ENCODE measurements at places on chromosomes 6 and 20.

- peak; percentile 35 for DNase-seq
Observed at GRCh38 chr6:89999154-89999553, 104.9 kb downstream of the GJA10 start.

- no peak for DNase-seq
Observed at GRCh38 chr6:125959041-125959440, 2.5 kb downstream of the HINT3 start.

DNA sequence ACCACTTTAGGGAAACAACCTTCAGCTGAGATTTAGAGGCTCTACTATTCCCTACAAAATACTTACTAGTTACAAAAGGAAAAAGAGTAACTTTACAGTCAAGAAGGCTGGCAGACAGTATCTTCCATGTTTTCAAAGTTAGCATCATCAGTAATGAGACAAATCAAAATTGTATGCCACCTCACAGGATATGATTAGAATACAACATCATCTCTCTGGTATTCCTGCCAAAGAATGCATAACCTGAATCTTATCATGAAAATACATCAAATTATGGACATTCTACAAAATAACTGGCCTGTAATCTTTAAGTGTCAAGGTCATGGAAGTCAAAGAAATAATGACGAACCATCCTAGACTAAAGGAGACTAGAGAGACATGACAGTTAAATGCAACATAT is 38.4 kb downstream of the CDK5RAP1 start:
- DNase-seq = no peak

GRCh38 chr6:121393731-121394505 is 41.5 kb upstream of the GJA1 start:
- no peak for DNase-seq

DNA sequence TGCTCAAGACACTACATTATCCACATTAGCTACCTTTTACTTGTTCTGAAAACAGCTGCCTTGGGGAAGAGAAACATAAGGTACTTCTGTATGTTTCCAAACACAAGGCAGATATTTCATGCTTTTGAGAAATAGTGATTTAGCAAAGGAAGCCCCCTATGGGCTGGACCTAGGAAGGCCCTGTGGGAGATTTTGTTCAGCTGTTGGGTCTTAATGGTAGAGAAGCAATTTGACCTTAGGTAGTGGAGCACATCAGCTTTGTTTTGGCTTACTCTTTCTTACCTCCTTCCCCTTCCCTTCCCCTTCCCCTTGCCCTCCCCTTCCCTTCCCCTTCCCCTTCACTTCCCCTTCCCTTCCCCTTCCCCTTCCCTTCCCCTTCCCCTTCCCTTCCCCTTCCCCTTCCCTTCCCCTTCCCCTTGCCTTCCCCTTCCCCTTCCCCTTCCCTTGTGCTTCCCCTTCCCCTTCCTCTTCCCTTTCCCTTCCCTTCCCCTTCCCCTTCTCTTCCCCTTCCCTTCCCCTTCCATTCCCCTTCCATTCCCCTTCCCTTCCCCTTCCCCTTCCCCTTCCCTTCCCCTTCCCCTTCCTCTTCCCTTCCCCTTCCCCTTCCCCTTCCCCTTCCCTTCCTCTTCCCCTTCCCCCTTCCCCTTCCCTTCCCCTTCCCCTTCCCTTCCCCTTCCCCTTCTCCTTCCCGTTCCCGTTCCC is 84.6 kb downstream of the ANKS1A start:
- no peak for DNase-seq

DNA sequence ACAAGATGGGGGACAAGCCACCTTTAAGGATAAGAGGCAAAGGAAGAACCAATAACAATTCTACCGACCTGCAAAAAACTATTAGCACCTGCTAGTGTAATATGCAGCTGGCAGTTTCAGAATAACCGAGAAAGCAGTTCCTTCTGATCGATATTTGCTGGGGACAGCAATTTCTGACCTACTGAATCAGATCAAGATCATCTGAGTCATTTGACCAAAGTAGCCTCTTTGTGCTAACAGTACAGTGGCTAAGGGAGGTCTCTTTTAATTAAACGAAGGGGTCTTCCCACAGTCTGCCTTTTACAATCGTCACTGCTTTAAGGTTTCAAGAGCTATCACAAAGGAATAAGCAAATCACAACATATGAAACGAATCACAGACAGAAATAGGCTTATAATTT is 318.9 kb downstream of the BTBD9 start:
- DNase-seq = no peak

DNA sequence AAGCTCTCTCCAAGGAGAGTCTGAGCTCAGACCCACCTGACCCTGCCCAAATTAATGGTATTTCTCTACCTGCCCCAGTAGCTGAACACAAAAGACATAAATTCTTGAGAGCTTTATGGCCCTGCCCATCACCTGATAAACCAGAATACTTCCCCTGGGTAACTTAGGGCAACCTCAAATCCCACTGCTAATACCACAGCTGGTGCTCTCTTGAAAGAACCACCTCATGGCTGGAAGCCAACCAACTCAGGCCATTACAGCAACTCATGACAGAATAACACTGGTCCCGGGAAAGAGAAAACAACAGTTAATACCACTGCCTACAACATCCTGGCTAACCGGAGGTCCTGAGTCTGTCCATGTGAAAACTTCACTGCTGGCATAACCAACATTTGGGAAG is 328.6 kb downstream of the NKAIN2 start:
- no peak for DNase-seq

DNA sequence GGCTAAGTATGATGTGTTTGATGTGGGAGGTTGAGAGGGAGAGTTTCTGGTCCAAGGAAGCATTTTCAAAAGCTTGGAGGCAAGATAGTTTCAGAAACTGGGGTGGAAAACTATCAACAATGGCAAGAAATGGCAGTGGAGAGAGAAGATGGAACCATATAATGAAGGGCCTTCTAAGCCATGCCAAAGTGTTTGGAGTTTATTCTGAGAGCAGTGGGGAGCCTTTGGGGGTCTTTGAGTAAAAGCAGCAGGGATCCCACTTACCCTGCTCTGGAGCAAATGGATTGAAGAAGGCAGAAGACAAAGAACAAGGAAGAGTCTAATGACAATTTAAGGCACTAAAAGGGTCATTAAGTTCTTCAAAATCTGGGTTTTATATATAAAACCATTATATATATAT is 538.9 kb downstream of the UTRN start:
- DNase-seq = no peak

DNA sequence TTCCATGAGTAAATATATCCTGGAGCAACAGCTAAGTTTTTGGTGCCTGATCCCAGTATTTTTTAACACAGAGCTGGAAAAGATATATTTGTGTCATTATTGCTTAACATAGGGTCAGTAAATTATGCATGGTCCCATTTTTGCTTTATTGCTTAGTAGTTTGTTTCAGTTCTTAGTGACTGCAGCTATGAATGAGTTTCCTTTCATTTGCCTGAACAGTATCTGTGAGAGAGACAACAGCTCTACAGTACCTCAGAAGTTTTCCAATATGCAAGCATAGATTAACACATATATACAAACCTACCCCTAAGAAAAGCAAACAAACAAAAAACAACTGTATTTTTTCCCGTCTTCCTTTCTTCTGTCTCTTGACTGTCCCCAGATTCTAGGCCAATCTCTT is 160.3 kb downstream of the MEI4 start:
- DNase-seq = no peak

GRCh38 chr20:50987493-50988210 is 29.0 kb downstream of the MOCS3 start:
- peak; percentile 50 for DNase-seq

GRCh38 chr6:143396497-143397226 is 53.8 kb downstream of the ADAT2 start:
- no peak for DNase-seq
